ENCODE measurements at places on chromosomes 1 and 21. TPM values are rescaled to one million over a fixed set of nuclear protein-coding genes. Genes with fewer than 3 reads are reported as not detected.

GRCh38 chr1:16258591-16259135 lies 21.7 kb upstream of the CPLANE2 start:
- no peak for DNase-seq

GRCh38 chr1:111561328-111561727 lies 57.9 kb upstream of the ADORA3 start:
- no peak for DNase-seq

CD34 gene
- total RNA-seq, result 22.8 TPM

CATSPER4 gene
- not detected for total RNA-seq

DNA sequence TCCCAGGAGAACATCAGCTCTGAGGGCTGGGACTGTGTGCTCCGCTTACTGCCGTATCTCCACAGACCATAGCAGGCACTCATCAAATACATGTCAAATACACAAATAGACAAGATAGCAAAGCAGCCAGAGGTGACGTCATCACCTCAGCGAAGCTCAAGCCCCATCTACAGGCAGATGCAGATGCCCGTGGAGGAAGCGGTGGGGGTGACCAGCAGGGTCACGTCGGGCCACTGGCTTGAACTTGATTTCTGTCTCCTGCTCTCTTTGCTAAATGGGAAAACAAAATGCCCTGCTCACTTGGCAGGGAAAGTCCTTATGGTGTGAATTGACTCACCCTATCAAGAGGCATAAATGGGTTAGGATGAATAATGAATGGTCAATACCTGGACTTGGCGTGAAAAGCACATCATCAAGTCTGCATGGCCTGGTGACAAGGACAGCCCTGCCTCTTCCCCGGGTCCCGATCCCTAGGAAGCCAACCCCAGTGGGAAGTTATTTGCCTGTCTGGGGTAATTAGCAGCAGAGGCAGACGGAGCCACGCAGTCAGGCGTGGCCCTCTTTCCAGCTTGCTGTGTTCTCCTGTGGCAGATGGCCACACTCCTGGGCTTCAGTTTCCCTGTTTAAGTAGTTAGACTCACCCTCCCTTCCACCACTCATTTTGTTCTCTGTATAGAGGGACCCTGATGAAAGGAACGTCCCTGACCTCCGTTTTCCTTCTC lies 536.0 kb downstream of the NPHP4 start:
- no peak for DNase-seq

DNA sequence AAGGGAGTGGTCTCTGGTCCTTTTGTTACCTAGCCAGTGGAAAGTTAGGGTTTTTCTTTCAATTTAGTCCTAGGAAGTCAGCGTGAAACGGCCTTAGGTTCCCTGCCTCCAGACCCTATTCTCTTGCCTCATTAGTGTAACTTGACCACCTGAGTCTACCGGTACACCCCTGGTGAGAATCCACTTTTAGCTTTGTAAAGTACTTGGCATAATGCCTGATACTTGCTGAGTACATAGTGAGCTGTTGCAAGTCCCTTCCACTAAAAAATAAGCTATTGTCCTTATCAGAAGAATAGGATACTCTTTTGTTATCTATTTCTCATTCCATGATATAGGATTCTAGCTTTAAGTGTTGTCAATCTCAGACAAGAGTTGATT lies 228.8 kb downstream of the ST6GALNAC3 start:
- DNase-seq, result no peak

DNA sequence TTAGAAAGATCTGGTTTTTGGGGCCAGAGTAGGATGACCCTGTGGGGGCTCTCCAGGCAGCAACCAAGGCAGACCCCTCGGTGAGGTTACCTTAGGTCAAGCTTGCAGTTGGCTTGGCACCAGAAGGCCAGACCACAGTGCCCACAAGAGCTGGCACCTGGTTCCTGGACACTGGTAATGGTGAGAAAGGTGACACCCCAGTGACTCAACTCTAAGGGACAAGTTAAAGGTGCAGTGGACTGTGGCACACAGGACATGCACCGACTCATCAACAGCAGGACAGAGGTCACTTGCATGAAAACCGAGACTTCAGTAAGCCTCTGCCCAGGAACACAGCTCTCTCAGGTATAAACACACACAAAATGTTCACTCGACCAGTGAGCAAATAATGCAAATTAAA lies 6.7 kb downstream of the LRRC38 start:
- DNase-seq, result no peak

DNA sequence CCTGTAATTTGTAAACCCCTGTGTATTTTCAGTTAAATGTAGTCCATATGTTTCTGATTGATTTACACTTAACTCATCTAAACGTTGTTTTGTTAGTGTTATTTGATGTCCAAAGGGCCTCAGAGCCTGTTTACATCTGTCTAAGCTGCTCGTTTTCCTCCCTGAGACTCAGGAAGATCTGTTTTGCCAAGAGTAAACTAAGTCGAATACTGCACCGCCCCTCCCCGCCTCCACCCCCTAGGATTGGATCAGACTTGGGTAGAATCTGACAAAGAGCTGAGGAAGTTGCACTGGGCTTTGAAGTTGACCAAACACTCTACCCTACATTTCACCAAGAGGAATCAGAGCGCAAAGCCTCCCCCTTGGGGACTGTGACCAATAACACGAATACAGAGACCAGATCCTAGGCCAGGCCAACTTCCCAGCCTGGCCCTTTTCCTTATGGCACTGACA lies 206.9 kb upstream of the LMO4 start:
- no peak for DNase-seq

OR2L5 gene
- total RNA-seq, result not detected

MIXL1 gene
- not detected for total RNA-seq

XKR8 gene
- total RNA-seq, result 10.9 TPM

KDF1 gene
- total RNA-seq, result 12.6 TPM

DNA sequence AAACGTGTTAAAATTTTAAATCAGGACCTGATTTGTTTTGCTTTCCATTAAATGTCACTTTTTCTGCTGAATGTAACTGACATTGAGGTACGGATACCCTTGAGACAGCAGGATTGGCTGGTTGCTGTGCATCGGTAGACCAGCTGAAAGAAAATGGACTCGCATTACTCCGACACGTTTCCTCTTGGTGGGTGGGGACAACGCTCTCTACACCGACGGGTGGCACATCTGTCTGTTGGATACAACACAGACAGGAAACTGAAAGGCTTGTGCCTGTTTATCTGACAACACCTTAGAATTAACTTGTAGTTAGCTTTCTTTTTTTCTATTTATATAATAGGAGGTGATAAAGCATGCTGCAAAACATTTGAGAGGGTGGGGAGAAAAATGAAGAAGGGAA lies 19.4 kb downstream of the PRPF38A start:
- no peak for DNase-seq

DNA sequence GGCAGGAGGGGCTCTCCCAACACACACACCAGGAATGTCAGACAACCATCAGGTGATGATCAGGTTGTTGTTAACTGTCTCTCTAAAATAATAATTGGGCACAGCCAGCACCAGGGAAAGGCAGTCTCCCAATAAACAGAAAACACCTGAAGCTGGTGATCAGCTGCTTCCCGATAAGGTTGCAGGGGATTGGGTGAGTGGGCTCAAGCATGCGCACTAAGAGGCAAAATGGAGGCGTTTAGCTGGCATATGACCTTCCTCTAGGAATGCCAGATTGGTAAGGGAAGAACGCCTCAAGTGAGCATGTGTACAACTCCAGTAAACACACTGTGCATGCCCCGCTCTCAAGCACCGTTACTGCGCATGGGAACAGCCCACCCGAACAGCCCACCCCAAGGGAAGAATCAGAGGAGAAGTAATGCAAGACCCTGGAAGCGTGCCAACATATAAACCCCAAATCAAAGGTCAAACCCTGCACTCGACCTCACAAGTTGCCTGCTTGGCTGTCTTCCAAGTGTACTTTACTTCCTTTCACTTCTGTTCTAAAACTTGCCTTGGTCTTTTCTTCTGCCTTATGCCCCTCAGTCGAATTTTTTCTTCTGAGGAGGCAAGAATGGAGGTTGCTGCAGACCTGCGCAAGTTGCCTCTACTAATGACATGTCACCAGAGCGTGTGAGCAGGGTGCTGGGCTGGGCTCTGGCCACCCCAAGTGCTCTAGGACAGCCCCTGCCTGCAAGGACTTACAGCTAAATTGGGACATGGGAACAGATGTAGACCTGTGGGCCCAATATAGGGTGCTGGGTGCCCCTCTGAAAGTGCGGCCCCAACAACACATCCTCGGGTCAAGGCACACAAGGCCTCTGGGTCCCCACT lies 200.8 kb downstream of the RHOU start:
- DNase-seq, result no peak

GRCh38 chr1:52697795-52698674 lies at the start of gene COA7:
TSS of gene COA7 (minus strand) at chr1:52698347. CDS start at chr1:52698326, 21 bp downstream.
- peak; percentile 89 for DNase-seq

DNA sequence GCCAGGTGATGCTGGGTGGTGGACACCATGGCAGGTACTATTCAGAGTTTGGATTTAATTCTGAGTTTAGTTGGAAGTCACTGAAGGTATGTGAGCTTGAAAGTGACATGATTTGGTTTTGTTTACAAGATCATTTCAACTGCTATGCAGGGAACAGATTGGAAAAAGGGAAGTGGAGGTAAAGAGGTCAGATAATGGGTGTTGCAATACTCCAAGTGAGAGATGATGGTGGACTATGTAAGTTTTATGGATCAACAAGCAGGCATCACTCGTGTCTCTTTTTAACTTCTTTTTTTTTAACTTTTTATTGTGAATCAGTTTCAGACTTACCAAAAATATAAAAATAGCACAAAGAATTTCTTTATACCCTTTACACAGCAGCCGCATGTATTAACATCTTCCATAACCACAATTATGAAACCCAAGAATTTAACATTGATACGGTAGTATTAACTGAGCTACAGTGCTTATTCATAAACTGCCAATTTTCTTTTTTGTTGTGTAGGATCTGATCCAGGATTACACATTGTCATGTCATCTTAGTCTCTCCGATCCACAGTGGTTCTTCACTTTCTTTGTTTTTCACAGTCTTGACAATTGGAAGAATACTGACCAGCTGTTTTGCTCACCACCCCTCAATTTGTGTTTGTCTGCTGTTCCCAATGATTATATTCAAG lies 24.9 kb upstream of the NHLH2 start:
- no peak for DNase-seq

CYP4A11 gene
- total RNA-seq, result not detected

DNA sequence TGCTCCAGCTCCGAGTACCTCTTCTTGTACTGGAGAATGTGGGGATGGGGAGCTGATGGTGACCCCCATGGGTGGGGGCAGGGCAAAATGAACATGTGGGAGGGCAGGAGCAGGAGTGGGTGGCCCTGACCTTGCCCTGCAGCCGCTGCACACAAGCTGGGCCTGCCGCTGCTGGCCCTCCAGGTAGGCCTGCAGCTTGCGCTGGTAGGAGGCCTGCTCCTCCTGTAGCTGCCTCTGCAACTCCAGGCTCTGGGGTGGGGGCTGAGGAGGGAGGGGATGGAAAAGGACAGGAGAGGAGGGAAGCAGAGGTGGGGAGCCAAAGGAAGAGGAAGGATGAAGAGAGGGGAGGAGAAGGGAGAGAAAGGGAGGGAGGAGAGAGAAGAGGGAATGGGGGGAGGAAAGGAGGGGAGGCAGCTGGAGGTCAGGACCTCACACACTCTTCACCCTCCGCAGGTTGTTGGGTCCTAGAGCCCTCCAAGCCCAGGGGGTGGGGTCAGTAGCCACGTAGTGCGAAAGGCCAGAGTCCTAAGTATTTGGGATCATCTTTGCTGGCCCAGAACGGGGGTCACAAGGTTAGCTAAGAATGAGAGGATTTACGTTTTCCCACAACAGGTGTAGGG lies 22.9 kb downstream of the RNU1-1 start:
- DNase-seq, result no peak

DNA sequence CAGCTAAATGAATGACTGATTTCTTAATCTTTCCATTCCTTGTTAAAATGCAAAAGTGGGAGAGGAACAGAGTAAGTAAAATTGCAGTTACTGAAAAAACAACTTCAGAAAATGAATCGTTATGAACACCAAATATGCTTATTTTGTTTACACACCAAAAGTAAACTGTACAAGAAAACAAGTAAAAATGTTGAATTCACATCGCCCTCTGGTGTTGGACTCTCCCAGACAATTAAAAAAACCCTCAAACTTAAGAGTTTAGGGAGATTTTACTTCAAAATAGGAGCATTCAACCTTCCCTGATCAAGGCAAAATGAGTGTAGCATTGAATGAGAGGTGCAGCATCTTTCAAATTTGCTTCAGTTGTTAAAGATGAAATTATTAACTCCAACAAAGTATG lies 19.4 kb upstream of the ESRRG start:
- no peak for DNase-seq

- DNase-seq, result no peak
Measured at GRCh38 chr1:201111672-201112071, 554 bp downstream of the CACNA1S start.

TLR5 gene
- total RNA-seq, result 13.4 TPM

- no peak for DNase-seq
Measured at GRCh38 chr1:19388980-19389379, 76.9 kb downstream of the SLC66A1 start.

PRAMEF18 gene
- total RNA-seq, result not detected

GOLT1A gene
- total RNA-seq, result 18.5 TPM

RAB4A gene
- total RNA-seq, result 58.3 TPM

DNA sequence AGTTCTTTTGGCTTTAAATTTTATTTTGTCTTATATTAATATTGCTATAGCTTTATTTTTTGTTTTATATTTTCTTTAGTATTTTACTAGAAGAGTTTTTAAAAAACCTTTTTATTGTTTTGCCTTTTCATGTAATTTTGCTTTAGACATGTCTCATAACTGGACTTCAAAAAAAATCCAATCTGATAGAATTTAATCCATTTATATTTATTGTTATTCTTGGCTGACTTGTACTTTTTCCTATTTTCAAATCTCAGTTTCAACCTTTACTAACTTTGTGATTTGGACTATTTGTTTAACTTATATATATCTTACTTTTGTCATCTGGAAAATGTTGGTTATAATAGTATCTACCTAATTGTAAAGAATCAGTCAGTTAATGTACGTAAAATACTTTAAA lies 61.2 kb downstream of the NTNG1 start:
- DNase-seq, result no peak

All from upper lobe of left lung (tissue), 6 donors.